ENCODE measurements at places on chromosomes 7 and 10. TPM values are rescaled to one million over a fixed set of nuclear protein-coding genes. Genes with fewer than 3 reads are reported as not detected.

IDE gene
- 22.7 TPM for total RNA-seq

MEOX2 gene
- 35.0 TPM for total RNA-seq

DNA sequence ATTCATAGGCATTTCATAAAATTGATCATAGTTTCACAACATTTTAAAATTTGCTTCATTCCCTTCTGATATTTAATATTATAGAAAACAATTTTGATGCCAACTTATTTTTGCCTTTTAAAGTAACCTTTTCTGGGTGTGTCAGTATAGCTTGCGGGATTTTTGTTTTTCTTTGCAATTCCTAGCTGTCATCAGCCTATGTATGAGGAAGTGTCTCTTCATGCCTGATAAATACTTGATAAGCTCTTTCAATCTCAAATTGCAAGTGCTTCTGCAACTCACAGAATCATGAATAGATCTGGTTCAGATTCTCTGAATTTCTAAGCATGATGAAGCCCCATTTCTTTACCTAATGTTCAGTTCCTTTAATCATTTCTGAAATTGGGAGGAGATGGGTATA is 28.0 kb upstream of the ARHGAP21 start:
- DNase-seq = no peak

DNA sequence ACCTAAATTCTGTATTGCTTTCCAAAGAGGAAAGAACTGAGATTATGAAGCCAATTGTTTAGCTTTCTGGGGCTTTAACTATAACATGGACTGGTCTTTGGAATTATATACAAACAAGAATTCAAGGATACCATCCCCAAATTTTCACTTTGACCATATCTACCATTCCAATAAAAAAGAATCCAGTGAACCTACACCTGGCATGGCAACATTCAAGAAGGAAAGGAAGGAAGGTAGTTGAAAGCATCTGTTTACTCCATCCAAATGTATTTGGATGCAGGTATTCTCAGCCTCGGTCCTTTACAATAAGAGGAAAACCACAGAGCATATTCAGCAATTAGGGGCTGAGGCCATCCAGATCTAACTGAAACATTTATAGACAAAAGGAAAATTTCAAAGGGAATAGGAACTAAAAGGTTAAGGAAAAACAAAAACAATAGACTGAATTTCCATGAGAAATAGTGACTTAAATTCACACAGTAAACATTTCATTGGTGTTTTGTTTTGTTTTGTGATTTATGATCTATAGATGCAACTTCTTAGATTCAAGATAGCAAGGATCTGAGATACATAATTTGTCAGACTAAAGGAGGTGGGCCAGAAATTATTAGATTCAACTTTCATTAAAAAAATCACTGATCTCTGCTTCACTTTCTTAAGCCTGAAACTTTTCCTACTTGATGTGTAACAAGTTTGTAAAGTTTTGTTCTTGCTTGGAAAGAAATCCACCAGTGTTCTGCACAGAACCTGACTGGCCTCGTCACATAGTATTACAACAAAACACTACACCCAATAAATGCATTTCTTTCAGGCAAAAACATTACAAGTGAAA is 12.7 kb downstream of the SKIDA1 start:
- no peak for DNase-seq

DNA sequence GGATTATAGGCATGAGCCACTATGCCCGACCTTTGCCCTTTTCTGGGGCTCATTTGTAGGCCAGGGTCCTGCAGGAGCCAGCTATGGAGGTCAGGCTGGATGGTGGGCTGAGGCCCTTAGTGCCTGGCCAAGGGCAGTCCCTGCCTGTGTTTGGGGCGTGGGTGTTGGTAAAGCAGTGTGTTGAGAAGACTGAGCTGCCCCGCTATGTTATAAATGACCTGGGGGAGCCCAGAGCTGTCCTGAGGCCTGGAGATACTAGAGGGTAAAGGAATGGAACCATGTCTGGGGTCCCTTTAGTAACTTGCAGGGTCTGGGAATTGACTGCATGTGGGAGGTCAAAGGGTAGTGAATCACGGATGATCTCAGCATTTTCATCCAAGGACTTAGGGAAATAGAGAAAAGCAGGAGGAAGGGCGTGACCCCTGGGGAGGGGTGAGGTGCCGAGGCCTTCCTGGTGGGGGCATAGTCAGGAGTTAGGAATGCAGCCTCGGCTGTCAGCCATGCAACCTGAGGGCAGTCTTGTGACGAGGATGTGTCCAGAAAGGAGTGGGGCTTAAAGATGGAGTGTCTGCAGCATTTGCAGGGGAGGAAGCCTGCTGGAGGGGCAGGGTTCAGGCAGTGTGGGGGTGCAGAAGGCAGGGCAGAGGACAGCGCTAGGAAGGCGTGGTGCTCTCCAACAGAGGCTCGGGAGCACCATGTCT is 31.5 kb downstream of the TMEM248 start:
- DNase-seq = no peak

GRCh38 chr10:2874963-2875362 is 192.4 kb upstream of the PFKP start:
- no peak for DNase-seq

GRCh38 chr7:44561962-44562621 is 11.6 kb downstream of the DDX56 start:
- DNase-seq = no peak

GRCh38 chr7:69564454-69565417 is 33.5 kb upstream of the AUTS2 start:
- no peak for DNase-seq

GRCh38 chr10:111360260-111360925 is 283.6 kb downstream of the ADRA2A start:
- no peak for DNase-seq

DNA sequence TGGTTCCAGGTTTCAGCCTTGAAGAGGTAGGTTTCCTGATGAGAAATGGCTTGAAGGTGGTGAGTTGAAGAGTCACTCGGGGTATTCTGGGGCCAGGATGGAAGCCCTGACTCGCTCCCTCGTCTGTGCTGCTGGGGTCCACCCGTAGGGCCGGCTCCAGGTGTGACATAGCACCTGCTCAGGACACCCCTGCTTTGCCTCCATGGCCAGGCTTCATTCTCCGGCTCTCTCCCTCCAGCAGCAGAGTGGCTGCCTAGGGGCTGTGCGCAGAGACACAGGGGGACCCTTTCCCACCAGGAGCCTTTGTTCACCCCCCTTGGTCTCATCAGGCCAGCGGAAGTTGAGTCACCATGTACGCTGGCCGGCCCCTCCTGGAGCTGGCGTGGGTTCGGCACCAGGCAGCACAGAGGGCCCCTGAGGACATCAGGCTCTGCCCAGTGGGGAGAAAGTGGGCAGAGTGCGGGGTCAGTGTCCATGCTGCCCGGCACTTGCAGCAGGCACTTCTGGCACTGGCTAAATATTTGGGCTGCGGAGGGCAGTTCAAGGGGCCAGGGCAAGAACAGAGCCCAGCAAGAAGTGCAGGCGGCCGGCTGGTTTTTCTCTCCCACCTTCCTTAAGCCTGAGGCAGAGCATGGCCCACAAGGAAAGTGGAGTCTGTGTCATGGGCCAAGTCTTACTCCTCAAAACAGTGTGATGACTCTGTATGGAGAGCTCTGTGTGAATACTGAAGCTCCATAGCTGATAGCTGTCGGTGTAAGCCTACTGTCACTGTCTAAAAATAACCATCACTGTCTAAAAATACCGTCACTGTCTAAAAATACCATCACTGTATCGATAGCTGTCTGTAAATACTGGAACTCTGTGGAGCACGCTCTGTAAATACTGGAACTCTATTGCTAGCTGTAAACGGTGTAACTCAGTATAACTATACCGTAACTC is 3.7 kb upstream of the PRKAR1B start:
- DNase-seq = no peak

GRCh38 chr7:15327001-15327400 is 234.8 kb downstream of the AGMO start:
- DNase-seq = no peak

All from ascending aorta (tissue), 2 donors.